Stimulated activated CD8-positive, alpha-beta memory T cell treated with anti-CD3 and anti-CD28 coated beads, Interleukin-15, amount 100 ng/mL, for 24 hours (primary cell): ENCODE measurements at places on chromosomes 6 and 20.
A peak's percentile ranks its signal among the peaks of the same experiment; 100 is the strongest.

- DNase-seq: no peak
These were observed 121.1 kb downstream of the CDKAL1 start for GRCh38 chr6:20655317-20655716.

GRCh38 chr6:143176090-143177021 lies 115.7 kb downstream of the AIG1 start:
- DNase-seq: no peak

- DNase-seq: no peak
These were observed 59.1 kb upstream of the SUPT3H start for GRCh38 chr6:45436544-45437438.

DNA sequence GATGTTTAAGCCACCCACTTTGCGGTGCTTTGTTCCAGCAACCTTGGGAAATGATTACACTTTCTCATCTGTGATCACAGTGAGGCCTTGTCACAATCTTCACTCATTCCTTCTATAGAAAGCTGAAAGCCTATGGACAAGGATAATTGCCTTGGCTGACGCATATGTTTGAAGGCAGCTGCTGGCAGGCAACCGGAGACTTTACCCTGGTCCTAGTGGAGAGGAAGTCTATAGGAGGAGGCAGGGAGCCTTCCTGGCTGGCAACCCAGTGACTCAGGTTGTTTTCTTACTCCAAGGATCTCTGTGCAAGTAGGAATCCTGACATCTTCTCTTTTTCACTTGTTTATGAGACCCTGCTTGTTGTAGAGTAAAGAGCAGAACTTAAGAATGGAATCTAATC lies 34.1 kb upstream of the ESR1 start:
- DNase-seq: no peak

DNA sequence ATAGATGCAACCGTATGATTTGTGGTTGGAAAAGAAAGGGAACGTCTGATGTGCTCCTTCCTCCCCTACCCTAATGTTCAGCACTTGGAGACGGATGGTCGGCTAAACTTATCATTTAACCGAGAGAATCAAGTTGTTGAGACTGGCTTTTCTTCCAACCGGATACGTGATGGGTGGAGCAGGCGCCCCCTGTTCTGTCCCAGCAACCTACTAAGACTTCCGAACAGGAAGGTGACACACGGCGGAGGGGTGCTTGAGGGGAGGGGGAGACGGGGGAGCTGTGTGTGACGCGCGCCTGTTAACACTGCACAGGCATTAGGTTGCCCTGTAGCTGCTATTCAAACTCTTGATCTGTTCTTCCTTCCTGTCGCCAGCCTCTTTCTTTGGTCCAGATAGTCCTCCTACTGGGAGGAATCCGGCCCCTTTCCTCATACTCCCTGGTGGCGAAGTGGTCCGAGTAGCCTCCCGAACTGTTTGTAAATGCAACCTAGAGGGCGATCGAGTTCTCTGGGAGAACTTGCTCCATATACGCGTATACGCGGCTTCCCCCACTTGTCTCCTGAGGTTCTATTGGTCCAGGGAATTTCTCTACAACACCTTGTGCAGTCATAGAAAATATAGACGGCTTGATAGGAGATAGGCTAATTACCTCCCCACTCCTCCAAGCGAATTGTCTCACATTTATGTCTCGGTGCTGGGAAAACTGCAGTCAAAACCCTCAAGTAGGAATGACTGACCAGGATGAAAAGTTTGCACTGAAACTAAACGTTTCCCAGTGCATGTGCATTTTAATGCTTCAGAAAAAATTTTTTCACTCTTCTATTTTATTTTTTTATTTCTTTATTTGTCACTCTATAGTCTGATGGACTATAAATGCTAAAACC lies 126.0 kb upstream of the SLC2A12 start:
- DNase-seq: peak; percentile 42
